ENCODE measurements at places on chromosomes 7 and 10.
A peak's percentile ranks its signal among the peaks of the same experiment; 100 is the strongest.

DNA sequence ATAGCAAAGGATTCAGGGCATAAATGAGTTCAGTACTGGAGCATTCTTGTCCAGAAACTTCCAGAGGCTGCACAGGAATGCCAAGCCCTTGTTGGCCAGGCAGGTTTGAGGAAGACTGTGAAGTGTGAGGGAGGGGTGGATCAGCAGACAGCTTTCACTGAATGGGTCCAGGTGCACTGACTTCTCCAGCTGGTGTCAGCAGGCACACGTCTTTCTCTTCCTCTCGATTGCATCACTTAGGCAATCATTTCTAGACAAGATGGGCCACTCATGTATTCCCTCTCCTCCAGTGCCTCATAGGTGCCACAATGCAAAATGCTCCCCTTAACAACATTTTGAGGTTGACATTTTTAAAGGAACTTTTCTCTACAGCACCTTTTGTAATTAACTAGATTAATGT lies 15.6 kb upstream of the PLEKHS1 start:
- DNase-seq = peak; percentile 64

- no peak for DNase-seq
Observed at GRCh38 chr7:70986297-70986696, 145.6 kb upstream of the GALNT17 start.

GRCh38 chr10:52004342-52004949 lies 305.1 kb upstream of the CSTF2T start:
- peak; percentile 72 for DNase-seq

- DNase-seq = no peak
Observed at GRCh38 chr10:78890506-78890905, 178.3 kb upstream of the ZMIZ1 start.

- DNase-seq = no peak
Observed at GRCh38 chr7:66899552-66900280, 21.3 kb upstream of the TMEM248 start.

DNA sequence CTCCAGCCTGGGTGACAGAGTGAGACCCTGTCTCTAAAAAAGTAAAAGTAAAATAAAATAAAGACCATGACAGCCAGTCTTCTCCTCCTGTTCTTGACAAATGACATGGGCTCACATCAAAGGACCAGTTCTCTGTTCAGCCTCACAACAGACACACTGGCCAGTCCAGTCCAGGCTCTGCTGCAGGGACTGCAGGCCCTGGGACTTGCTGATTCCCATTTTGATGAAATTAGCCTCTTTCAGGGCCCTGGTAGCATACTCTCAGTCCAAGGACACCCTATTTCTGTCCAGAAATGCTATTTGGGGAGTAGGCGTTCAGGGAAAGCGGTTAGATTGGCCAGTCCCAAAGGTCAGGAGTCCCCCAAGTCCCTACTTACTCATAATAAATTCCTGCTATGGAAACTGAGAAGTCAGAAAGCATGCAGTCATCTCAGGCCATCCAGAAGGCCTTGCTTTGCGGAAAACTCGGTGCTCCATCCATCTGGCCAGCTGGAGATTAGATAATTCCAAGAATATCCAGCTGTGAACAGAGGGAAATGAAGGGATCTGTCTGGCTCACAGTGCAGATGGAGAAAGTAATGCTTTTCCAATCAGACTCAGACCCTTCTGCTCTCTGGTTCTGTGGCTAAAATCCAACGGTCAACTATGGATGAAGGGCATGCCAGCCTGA lies 74.4 kb downstream of the RAB11FIP2 start:
- peak; percentile 62 for DNase-seq

Measured in NCI-H69 (cell line).